ENCODE measurements at places on chromosomes 13 and 19.

- DNase-seq, result no peak
These were observed 178.1 kb downstream of the FLT1 start for GRCh38 chr13:28316836-28317235.

DNA sequence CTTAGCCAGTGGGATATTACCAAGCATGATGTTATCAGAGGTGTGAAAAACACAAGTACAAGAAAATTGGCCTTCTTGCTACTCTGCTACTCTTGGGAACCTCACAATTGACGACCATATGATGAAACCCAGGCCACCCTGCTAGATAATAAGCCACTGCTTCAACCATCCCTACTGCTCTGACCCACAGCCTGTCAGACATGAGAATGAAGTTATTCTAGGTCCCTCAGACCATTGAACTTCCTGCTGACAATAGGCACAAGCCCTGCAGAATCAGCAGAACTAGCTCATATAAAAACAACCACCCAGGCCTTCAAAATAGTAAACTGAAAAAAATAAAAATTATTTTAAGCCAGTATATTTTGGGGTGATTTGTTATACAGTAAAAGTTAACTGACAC lies 559.9 kb downstream of the KCTD12 start:
- no peak for DNase-seq

DNA sequence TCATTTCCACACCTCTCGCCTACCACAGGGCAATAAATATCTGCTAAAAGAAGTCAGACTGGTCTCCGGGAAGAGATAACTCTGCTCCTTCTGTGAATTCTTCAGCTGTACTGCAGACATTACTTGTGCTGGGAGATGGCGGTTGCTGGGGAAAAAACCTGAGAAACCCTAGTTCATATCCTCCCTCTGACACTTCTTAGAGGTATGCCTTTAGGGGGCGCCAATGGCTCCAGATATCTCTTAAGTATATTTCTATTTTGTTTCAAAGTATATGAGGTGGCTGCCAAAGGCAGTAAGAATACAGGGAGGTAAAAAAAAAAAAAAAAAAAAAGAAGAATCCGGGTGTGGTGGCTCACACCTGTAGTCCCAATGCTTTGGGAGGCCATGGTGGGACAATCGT lies 175.2 kb downstream of the PAN3 start:
- DNase-seq, result peak; percentile 36

GRCh38 chr19:30353394-30353945 lies 18.7 kb upstream of the ZNF536 start:
- DNase-seq, result no peak

GRCh38 chr13:80361883-80362327 lies 21.0 kb upstream of the SPRY2 start:
- DNase-seq, result no peak

GRCh38 chr19:30430206-30430734 lies 58.1 kb downstream of the ZNF536 start:
- no peak for DNase-seq

DNA sequence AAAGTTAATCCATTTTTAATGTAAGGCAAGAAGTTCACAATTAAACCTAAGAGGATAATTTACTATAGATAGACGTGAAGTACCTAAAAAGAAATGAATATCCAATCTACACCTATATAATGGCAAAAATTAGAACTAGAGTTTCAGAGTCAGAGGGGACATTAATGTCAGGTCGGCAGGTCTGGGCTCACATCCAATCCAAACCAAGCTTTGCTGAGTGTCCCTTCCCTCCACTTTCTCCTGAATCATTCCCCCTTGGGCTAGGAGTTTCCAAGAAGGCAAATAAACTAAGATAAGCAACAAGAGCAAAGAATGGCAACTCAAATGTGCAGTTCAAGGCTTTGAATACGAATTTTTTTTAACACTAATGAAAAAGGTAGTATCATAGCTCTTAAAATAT lies 2.9 kb downstream of the FLT3 start:
- no peak for DNase-seq

GRCh38 chr19:50720921-50721381 lies 1.3 kb upstream of the SHANK1 start:
- peak; percentile 84 for DNase-seq

GRCh38 chr13:114134944-114135610 lies 2.7 kb upstream of the RASA3 start:
- no peak for DNase-seq
